ENCODE measurements at places on chromosomes 1 and 21.

DNA sequence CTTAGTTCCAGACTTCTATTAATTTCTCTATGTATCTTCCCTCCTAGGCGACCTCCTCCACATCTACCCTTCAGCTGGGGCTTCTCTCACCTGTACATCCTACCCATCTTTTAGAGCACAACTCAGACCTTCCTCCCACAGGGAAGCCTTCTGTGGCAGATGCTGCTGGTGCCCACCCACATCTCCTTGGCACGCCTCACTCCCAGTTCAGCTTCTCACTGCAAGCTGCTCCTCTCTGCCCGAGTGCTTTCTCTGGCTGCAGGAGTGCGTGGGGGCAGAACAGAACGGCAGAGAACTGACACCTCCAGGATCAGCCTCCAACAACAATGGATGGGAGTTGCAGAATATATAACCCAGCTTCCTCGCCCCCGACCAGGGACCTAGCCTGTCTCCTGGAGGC is 36.5 kb downstream of the ZBTB18 start:
- DNase-seq = no peak

- DNase-seq = no peak
These were observed 101.1 kb upstream of the ERRFI1 start for GRCh38 chr1:8127171-8127641.

DNA sequence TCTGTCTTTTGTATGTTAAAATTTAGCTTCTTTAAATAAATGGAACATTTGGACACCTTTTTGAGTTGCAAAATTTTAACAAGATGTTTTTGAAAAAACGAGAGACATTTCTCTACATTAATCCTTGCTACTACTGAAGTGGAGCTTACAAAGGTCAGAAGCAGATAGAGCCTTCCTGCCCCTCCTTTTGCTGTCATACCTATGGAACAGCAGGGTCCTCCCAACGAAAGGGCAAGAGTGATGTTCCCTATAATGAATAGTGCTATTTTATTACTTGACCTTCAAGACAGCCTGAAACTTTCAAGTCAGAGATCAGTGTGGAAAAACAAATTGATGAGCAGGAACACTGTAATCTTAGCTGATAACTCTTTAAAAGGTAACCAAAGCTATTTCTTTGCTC is 1538.9 kb downstream of the PLA2G4A start:
- no peak for DNase-seq

- DNase-seq = no peak
These were observed 77.0 kb downstream of the C21orf91 start for GRCh38 chr21:17742181-17742580.

Data from NCI-H1092 (cell line).